Activated T-cell treated with anti-CD3 and anti-CD28 coated beads for 24 hours (primary cell): ENCODE measurements at places on chromosomes 6 and 20.

DNA sequence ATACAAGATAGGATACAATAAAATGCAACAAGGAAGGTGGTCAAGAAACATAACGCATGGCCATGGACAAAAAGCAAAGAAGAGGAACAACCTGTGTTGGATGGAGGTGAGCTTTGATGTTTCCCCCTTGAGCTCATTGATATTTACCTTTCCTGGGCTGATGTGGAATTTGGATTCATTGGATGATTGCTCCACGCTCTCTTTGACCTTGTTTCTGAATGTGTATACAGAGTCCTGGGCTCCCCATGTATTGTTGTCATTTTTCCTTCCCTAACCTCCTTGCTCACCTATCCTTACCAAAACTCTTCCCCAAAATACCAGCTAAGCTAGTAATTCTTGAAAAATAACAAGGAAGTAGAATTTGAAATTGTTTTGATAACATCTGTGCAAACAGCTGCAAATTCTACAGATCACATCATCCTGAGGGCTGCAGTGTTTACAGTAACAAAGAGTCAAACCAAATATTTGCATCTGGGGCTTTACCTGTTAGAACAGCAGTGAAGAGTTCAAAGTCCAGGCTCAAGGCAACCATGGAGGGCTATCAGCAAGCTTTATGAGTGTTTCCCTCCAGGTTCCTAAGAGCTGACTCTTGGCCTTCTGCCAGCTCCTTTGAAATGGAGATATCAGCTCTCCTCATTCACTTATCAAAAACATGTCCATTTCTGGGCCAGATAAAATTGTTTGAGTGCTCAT, 214.3 kb upstream of the MARCKS start:
- DNase-seq = no peak

DNA sequence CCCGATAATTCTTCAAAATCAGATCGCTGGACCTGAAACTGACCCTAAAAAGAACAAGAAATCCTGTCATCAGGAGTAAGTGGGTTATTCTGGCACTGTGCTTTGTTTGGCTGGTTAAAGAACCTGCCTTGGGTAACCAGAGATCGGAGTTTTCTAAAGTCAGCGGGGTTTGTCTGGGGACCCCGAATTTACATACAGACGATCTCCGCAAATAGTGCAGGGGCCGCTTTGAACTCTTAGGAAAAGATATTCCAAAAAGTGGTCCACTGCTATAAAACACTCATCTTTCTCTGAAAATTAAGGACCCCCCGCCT, 33.0 kb upstream of the BTN3A2 start:
- DNase-seq = no peak

- DNase-seq = no peak
Observed at GRCh38 chr6:157673596-157673995, 149.4 kb upstream of the SNX9 start.

GRCh38 chr6:165468340-165469235, 159.2 kb upstream of the C6orf118 start:
- no peak for DNase-seq

DNA sequence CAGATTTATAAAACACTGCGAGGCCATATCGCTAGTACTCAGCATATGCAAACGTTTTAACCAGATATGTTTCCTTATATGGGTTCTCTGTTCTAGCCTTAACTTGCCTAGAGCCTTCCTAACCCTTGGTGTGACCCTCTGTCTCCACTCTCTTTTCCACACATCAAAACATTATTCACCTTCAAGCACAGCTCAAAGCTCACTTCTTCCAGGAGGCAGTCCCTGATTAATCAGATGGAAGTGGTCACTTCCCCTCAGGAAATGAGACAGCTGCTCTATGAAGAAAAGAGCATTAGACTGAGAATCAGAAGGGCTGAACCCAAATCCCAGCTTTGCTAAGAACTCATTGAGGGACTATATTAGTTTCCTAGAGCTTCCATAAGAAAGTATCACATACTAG, 39.8 kb upstream of the SLC17A4 start:
- no peak for DNase-seq

DNA sequence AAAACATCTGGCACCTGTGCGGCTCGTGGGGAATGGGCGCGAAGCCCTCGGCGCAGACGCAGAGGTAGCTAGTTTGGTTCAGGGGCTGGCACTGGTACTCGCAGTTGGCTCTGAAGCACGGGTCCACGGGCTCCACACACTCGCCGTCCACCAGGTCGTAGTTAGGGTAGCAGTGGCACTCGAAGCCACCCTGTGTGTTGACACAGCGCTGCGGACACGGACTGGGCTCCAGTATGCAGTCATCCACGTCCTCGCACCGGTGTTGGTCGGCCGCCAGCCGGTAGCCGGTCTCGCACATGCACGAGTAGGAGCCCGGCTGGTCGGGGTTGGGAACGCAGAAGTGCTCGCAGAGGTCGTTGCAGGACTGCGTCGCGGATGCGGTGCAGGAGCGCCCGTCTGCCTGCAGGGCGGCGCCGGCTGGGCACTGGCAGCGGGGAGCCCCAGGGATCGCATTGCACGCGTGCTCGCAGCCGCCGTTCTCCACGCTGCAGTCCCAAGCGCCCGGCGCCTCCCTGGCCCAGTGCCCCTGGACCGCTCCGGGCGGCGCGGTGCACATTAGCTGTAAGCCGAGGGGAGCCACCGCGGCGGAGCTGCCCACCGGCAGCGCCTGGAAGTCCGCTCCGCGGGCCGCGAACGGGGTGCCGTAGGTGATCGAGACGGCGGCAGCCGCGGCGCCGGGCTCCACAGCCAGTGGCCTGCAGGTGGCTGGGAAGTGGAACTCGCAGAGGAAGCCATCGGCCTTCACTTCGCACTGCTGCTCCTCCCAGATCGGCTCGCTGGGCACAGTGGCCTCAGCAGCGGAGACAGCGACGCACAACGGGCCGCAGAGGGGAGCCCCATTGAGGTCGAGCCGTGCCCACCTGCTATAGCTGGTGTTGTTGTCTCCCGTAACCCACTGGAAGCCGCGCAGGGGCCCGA, 930 bp downstream of the THBD start:
- DNase-seq = no peak

GRCh38 chr6:148533309-148534107, 190.9 kb downstream of the SASH1 start:
- no peak for DNase-seq

DNA sequence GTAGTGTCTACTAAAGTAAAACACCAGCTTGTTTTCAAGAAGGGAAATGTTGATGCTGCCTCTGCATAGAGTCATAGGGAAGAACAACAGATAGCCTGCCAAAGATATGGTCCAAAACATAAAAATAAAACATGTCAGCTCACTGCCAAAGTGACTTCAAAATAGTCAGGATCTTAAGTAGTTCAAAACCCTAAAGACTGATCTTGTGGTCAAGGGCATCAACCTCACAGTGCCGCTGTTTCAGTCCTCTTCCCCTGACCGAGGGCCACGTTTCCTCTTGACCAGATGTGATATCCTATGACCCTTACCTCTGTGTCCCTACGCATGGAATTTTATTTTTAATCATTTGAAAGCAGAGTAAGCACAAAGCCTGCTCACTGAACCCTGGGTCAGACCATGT, 104.2 kb upstream of the CNKSR3 start:
- no peak for DNase-seq

GRCh38 chr6:166221040-166221439, 53.4 kb upstream of the TBXT start:
- DNase-seq = no peak

- DNase-seq = no peak
Observed at GRCh38 chr6:71250099-71250602, 38.5 kb upstream of the OGFRL1 start.

- no peak for DNase-seq
Observed at GRCh38 chr20:11091511-11091910, 417.7 kb upstream of the JAG1 start.

- DNase-seq = no peak
Observed at GRCh38 chr6:43469947-43470346, 7.4 kb upstream of the TJAP1 start.

GRCh38 chr6:9520417-9521151, 894.3 kb downstream of the TFAP2A start:
- DNase-seq = no peak

DNA sequence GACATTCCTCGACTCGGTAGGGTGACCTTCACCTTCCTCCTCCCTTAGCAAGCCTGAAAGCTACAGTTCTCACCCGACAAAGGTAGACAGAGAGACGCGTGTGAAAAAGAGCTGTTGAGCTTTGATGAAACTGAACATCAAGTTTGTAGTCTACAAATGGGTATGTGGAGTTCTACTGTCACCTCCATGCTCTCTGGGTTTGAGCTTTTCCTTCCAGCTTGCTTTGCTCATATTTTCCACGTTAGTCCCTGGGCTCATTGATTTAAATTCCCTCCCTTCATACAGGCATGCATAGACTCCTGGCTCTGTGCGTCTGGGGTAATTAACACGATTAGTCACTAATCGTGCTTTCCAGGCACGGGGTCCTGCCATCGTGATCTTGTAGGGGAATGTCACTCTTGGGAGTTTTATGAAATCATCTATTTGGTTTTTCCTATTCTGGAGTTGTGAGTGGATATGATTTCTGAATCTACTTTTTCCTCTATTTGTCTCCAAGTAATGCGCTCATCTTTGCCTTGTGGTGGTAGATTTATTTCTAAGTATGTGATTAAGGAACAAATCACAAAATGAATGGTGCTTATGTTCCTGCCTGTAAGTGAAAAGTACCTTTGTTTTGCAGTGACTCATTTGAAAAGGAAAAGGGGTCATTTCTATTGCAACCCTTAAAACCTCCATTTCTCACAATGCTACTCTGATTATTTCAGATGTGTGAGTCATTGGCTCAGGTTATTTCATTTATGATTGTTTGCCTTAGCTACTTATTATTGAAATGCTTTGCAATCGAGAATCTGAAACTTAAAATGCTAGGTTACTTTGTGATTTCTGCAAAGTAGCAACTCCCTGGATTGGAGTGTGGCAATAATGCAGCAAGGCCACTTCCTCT, 154.6 kb downstream of the ZDHHC14 start:
- DNase-seq = no peak

GRCh38 chr20:12411246-12411940, 493.7 kb downstream of the BTBD3 start:
- no peak for DNase-seq

DNA sequence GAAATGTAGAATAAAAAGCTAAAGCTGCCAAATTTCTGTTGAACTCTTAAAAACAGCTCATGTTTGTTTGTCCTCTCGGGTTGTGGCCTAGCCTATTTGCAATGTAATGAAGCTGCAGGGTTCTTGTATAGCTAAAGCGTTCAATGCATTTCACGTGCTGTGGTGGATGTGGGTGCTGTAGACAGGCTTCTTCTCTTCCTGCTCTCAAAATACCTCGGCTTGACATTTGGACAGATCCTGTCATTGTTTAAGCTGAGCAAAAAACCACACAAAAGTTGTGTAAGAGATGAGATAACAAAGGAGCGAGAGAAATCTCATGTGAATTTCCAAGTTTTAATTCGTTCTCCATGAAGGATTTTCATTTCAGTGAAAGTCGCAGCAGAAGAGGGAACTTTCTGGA, 196.3 kb upstream of the UST start:
- DNase-seq = no peak

DNA sequence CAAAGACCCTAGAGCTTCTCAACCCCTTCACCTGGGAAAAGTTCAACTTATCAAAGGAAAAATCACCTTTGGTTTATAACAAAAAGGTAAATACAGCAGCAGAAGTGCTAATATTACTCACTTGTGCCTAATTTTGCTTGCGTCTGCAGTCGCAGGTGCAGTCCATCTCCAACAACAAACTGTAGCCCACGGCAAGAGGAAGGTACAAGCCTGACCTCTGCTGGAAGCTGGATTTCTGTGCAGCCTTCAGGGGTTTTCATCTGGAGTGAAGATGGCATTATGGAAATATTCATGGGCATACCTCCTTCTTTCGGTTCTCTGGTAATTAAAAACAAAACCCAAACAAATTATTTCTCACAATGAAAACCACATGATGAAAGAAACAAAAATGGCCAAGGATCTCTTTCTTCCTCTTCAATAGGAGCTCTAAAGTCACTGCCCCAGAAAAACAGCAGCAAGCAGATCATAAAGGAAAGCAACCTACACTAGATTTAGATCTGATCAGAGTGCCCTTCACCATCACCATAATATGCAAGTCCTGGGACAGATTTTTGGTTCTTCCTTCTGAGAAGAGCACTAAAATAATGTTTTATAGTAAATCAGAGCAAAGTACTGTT, 7.8 kb downstream of the UBE3D start:
- DNase-seq = no peak

GRCh38 chr6:105746509-105746908, 339.6 kb upstream of the PRDM1 start:
- DNase-seq = no peak

GRCh38 chr6:7431313-7431673, 41.7 kb downstream of the RIOK1 start:
- no peak for DNase-seq

GRCh38 chr20:50442512-50442911, 67.7 kb upstream of the PTPN1 start:
- no peak for DNase-seq

DNA sequence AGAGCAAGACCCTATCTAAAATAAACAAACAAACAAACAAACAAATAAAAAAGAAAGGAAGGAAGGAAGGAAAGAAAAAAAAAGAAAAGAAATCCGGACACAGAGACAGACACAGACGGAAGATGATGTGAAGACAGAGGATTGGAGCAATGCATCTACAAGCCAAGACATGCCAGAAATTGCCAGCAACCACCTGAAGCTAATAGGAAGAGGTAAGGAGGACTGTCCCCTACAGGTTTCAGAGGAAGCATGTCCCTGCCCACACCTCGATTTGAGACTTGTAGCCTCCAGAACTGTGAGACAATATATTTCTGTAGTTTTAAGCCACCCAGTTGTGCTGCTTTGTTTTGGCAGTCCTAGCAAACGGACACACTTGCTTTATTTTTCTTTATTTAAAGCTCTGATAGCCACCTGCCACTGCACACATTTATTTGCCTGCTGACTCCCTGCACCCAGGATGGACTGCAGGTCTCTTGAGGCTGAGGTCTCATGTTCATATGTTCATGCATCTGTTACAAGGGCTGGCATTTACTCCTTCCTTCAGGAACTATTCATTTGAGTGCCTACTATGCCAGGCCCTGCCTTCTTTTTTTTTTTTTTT, 20.7 kb upstream of the ZMYND8 start:
- no peak for DNase-seq

DNA sequence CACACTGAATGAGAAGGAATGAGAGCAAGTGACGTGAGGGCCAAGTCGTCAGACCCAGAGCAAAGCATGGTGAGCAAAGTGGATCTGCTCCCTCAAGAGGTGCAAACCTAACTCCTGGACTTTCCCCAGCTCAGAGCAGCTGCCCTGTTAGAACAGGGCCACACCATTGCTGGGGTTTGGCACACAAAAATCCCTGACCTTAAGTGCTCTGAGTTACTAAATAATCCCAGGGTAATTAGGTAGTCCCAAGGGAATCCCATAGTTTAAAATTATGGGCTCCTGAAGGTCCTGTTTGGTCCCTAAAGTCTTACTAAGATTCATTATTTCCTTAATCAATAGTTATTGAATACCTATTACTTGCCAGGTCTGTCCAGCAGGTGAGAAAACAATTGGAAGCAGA, 165.1 kb upstream of the TNFAIP3 start:
- no peak for DNase-seq

GRCh38 chr6:11710311-11710761, 68.3 kb downstream of the ADTRP start:
- peak; percentile 64 for DNase-seq
